ENCODE measurements at places on chromosomes 6 and 20.

GRCh38 chr6:34538581-34538980 lies 17.5 kb downstream of the SPDEF start:
- DNase-seq, result no peak

DNA sequence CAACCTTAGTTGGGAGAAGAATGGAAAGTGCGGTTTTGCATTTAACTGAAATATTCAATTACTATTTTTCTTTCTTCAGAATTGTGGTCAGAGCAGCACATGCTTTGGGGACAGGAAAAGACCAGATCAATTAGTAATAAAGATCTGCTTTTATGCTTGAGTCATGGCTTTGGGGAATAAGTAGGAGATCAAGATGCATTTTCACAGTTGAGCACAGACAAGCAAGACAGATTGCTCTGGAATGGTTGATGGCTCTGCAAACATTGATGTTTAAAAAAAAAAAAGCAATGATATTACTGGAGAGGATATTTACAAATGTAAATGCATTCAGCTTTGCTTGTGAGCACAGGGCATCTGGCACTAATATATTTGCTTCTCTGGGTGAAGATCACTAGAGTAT lies 224.4 kb upstream of the SASH1 start:
- no peak for DNase-seq

- DNase-seq, result no peak
Observed at GRCh38 chr6:98452685-98453084, 381.7 kb upstream of the POU3F2 start.

- no peak for DNase-seq
Observed at GRCh38 chr20:45419188-45420091, 3.5 kb downstream of the PIGT start.

DNA sequence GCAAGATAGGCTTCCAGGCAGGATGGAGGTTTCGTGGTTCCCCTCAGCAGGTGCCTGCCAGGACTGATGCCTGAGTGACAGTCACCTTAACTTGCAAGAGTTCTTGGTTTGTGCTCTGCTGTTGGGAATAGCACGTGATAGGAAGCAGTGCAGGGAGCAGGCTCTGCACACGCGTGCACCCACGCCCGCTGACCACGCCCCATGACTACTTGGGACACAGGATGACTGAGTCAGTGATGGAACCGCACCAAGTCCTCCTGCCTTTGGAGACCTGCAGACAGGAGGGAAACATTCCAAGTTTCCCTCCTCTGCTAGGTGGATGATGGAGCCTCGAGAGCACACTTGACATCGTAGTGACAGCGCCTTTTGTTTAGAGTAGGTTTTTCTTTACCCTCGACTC lies 164.2 kb downstream of the DTNBP1 start:
- no peak for DNase-seq

DNA sequence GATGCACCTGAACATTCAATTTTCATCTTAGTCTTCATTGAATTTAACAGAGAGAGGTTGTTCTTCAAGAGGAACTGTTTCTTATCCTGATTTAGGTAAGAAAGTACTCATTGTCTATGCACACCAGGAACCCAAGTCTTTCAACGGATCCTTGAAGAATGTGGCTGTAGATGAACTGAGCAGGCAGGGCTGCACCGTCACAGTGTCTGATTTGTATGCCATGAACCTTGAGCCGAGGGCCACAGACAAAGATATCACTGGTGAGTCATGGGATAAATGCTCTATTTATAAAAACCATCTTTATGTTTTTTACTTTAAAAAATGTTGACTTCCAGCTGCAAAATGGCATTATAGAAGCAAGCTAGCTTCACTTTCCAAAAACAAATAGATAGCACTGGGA lies 10.2 kb downstream of the NQO2 start:
- DNase-seq, result no peak

GRCh38 chr6:157080986-157081391 lies 242.3 kb downstream of the TMEM242 start:
- DNase-seq, result no peak

- DNase-seq, result no peak
Observed at GRCh38 chr6:84976526-84977362, 212.3 kb upstream of the TBX18 start.

- DNase-seq, result no peak
Observed at GRCh38 chr6:106674541-106675229, 45.3 kb downstream of the QRSL1 start.

DNA sequence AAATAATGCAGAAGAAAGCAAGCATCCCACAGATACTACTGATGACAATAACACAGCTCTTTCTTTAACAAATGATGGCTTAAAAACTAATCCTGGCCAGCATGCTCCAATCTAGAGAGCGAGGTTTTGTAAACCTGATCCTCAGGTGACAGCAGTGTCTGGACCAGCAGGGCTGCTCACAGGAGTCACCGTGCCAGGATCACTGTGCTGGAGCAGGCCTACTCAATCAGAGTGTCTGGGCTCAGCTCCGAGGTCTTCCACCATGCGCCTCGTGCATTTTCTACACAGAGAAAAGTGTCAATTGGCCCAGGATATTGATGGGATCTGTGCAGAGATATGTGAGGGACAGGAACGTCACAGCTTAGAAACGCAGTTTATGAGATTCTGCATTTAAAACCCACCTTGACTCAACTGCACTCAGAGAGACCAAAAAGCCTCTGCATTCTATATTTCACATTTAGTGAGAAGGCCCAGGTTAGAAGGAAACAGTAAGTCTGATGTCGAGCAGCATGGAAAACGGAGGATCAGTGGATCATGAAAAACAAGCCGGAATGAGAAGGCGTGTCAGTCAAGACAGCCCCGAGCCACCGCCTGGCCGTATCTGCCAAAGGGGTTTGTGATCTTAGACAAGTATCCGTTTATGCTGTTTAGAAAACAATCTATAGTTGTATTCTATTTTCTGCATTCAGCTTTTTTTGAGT lies 7.8 kb downstream of the RAMACL start:
- DNase-seq, result no peak

GRCh38 chr20:50776122-50776817 lies 18.6 kb upstream of the BCAS4 start:
- no peak for DNase-seq

DNA sequence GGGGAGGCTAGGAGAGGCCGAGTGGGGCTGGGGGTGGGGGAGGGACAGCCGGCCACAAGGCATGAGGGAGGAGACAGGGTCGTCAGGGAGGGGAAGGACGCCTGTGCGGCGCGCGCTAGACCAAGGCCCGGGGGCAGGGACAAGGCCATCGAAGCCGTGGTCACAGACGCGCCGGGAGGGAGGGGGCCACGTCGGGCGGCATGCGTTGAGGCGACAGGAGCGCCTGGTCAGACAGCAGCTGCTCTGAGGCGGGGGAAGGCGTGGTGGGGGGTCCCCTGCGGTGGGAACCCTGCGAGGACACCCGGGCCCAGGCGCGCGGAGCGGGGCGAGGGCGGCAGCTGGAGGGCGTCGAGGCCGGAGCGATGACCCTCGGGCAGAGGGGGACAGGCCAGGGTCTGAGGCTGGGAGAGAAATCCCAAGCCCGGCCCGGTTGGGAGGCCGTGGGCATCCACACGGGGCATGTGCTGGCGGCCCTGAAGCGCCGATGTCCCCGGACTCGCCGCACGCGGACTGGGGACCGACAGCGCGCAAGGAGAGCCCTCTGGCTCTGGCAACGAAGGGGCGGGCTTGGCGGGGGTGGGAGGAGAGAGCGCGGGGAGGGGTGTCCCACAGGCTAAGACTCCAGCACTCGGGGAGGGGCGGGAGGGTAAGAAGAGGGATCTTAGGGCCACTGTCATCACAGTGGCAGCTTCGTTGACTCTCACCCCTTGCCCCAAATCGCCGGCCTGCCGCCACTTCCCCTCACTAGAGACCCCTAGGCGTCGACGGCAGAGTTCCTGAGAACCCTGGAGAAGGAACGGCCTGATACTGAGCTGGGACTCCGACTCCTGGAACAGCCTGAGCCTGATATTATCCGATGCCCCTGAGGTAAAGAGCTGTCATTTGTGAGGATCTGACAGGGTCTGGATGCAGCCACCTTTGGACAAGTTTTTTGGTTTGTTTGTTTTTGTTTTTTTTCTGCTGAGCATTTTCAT lies 5.0 kb downstream of the TMEM239 start:
- DNase-seq, result peak; percentile 35

- no peak for DNase-seq
Observed at GRCh38 chr20:59020938-59021551, 1.8 kb downstream of the TUBB1 start.

GRCh38 chr6:139518556-139519091 lies 144.2 kb upstream of the CITED2 start:
- no peak for DNase-seq

GRCh38 chr6:168153553-168153952 lies 74.5 kb upstream of the FRMD1 start:
- DNase-seq, result no peak

GRCh38 chr6:31597006-31597405 lies 4.2 kb upstream of the NCR3 start:
- no peak for DNase-seq

DNA sequence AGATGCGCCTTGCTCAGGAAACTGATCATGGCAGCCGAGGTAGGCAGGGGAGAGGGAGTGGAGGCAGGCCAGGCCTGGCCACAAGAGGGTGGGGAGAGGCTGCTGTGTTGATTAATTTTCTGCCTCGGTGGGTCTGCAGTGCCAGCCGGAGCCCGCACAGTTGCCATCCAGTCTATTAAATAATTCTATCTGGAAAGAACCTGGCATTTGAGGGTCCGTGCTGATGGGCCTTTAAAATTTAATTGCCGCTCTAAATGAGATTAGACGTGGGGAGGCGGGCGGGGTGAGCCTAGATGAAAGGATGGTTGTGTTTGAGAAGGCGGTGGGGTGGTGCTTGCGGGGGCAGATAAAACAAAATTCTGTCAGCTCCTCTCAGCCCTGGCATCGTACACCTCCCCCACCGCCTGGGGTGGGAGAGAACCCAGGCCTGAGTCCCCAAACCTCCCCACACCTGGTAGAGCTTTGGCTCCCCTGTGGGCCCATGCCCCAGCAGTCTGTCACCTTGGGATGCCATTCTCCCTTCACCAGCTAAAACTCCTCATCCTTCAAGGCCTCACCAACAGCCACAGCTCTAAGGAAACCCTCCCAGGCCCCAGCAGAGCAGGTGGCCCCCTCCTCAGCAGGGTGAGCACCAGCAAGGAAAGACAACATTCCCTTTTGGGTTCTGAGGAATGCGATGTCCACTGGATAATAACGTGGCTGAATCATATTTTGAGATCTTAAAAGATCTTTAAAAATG lies 167.3 kb downstream of the GRM4 start:
- no peak for DNase-seq

DNA sequence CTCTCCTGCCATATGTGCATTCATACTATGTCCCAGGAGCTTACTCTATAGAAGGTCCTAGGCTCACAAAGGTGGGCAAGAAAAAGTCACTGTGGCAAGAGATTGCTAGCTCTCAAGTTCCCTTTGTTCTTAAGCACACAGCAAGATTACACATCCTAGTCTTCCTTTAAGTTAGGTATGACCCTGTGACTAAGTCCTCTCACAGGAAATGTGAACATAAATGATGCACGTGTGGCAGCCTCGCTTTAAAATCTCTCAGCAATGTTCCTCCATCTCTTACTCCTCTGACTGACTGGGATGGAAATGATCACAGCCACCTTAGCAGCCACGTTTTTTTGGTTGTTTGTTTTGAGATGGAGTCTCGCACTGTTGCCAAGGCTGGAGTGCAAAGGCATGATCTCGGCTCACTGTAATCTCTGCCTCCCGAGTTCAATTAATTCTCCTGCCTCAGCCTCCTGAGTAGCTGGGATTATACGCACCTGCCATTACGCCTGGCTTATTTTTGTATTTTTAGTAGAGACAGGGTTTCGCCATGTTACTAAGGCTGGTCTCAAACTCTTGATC lies 35.7 kb upstream of the HAO1 start:
- DNase-seq, result no peak

- no peak for DNase-seq
Observed at GRCh38 chr6:70538376-70538775, 28.4 kb upstream of the SDHAF4 start.

DNA sequence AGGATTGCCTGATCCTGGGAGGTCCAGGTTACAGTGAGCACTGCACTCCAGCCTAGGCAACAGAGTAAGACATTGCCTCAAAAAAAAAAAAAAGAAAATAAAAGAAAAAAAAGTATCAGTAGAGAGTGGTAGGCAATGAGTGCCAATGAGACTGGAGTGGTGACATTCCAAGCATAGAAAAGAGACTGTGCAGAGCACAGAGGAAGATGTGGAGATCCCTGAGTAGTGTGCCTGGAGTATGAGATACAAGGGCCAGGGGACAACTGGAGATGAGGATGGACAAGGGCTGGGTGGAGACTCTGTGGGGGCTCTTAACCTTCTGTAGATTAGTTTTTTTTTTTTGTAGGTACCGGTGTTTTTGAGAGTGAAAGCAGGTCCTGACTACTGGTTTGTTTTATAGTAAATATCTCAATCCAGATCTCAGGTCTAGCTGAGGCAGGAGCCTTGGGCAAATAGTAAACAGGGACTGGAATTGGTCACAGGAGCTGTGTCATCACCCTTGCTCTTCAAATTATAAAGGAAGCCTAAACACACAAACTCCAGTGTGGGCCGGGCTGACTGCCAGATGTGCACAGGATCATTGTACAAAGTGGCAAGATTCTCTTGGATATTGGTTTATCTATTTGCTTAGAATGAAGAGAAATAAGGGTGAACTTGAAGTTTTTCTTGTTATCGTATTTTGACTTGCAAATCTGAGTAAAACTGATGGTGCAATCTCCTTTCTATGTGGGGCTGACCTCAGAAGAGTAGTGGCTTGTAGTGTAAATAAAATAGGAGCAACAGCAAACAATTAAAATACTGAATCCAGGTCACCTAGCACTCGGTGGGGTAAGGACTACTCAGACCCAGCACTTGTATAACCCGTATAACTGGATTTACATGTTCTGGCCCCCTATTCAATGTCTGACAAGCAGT lies 144.9 kb downstream of the SOX4 start:
- DNase-seq, result no peak

- DNase-seq, result no peak
Observed at GRCh38 chr20:44390280-44390679, 34.8 kb downstream of the HNF4A start.

DNA sequence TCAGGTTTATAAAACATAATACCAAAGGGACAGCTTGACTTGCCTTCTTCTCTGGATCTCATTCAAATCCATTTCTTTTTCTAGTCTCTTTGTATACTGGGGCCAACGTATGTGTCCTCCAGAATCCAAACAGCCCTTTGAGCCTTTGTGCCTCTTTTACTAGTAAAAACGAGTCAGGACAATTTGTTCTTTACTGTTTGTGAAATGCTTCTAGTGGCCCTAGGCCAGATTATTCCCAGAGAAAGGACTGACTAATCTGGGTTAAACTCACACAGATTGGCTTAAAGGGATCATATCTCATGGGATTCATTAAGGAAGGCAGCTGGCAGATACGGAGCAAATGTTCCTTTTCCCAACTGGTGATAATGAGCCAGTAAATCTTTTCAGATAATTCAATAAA lies 32.1 kb upstream of the MANEA start:
- DNase-seq, result no peak

DNA sequence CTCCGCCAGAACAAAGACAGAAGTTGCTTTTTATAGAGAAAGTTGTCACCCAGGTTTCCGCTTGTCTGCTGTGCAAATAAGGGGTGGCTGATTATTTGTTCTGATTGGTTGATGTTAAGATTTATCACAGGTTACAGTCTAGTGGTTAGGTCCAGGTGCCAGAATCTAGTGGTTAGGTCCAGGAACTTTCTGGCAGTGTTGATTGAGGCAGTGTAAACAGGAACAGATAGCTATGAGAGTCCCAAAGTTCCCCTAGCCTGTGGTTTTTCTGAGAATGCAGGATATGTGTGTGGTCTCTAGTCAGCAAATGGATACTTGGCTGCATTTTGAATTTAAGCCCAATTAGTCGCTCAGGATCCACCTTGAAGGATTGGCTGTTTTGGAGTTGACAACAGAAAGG lies 148.0 kb downstream of the TMEM200A start:
- peak; percentile 43 for DNase-seq

GRCh38 chr6:116389357-116389756 lies 18.6 kb downstream of the DSE start:
- DNase-seq, result no peak

All from right hindlimb (tissue), 1 donor.